SHP77 treated with DMSO at 0.1 percent for 48 hours (cell line): ENCODE measurements at places on chromosomes 5 and 9.

- no peak for DNase-seq
These were observed 988.0 kb upstream of the SEMA6A start for GRCh38 chr5:117562647-117563046.

GRCh38 chr5:157571357-157571827 is 4.2 kb downstream of the ADAM19 start:
- no peak for DNase-seq

DNA sequence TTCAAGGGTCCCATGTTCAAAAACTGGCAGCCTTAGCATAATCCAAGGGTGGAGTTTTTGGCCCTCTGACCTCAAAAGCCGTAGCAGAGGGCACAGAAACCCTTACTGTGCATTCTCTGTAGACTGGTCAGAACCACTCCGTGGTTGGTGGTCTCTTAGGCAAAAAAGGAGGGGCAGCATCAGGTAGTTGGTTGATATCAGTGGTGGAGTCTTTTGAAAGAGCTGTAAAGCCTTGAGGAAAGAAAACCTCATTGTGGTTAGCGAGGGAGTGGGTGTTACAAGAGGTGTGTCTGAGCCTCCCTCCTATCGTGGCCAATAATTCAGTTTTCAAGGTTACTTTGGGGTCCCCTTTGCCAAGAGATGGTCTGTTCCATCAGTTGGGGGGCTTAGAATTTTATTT is 40.9 kb downstream of the ARHGEF28 start:
- DNase-seq = no peak

DNA sequence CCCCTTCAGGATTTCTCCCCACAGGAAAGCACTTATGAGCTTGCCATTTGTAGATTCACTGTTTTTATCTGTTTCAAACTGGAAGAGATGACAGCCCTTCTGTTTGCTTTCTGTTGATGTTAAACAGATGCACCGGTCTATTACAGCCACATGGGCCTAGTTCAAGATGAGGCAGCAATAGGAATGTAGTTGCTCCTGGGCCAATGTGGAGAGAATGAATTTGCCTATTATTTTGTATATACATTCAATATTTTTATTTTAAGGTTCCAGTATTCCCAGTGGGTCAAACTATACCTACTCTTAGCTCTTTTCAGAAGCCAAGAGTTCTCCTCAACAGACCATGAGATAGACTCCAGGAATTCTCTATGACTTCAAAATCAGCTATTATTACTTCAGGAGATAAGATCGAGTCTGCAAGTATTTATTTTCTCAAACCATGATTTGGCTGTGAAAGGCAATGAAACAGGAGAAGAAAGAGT is 461.6 kb downstream of the RASEF start:
- DNase-seq = no peak

DNA sequence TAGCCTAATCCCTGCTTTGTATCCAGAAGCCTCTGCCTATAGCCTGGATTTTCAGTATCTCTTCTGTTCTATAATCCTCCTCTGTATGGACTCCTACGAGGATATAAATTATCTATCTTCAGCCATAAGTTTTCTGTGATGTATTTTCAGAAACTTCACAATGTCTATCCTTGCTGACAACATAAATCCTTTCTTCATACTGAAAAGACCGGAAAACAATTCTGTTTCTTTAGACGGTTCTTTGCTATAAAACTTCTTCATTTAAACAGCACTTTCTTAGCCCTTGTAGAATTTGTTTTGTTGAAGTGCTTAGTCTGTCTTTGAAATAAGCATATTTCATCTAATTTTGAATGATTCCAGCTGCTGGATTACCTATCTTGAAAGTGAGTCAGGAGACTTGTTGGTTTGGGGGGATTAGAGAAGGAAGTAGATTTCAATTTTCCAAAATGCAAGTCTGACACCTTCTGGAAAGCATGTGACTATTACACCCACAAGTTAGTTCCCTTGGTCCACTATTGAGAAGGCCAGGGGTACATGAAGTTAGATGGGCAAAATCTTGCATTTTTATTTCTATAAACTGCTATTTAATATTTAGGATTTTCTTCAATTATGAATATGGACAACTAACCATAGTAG is 96.3 kb upstream of the RANBP3L start:
- peak; percentile 29 for DNase-seq

DNA sequence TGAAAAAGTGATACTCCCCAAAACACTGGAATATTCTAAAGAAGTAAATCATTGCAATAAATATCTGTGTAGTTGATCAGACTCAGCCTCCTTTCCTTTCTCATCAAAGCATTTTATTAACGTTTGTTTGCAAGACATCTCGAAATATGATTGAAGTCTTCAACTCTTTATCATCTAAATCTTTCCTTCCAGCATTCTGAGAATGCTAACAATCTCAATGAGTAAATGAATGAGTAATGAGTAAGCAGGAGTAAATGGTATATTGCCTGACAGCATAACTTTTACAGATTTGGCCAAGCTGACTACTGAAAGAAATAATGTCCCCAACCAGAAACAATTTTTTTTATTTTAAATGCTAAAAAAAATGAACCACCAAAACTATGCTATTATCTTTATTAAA is 157.1 kb downstream of the SLCO4C1 start:
- DNase-seq = no peak

DNA sequence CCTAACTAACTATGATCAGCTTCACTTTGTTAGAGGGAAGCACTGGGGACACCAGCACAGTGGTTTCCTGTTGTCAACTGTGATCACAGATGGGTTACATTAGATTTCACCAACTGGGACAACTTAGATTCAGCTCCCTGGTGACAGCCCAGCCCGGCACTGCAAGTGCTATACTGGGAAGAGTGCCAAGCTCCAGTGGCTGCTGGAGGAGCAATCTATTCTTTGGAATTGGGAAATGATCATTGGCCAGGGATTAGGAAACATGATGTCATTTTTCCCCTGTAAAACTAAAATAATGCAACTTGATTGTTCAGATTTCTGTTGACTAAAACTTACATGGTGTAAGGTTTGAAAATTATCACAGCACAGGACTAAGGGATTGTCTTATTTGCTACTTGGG is 33.2 kb downstream of the PTGR1 start:
- DNase-seq = no peak

DNA sequence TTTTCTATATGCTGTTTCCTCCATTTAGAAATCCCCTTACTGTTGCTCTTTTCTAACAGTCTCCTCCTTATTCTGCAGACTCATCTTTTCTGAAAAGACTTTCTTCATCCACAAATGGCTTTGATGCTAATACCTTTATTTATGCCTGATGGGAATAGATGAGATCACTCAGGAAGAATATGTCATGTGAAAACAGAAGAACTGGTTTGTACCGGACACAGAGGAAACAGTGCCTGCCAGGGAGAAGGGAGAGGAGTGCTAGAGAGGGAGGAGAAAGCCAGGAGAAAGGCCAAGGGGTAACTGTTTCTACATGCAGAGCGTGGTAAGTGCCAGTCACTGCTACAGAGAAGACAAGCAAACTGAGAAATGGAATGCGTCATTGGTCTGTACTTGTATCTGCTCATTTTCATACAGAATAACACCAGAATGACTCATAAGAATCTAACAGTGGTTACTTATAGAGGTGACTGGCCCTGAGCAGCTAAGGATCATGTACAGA is 45.9 kb upstream of the PJA2 start:
- DNase-seq = peak; percentile 46

DNA sequence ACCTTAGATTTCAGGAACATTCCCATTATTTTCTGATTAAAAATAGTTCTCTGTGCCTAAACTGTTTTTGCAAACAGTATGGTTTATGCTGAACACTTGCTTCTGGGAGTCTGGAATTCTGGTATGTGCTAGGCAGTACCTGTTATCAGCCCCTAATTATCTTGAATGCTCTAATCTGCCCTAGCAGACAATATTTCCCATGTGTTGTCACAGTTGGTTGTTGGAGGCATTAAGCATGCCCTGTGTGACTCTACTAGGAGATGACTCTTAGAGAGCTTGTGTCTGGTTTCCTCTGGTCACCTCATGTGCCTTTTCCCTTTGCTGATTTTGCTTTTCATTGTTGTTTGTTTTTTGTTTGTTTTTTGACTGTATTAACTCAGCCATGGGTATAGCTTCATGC is 36.6 kb downstream of the UHRF2 start:
- DNase-seq = no peak

GRCh38 chr5:161258438-161258837 is 288.1 kb downstream of the GABRB2 start:
- DNase-seq = no peak

DNA sequence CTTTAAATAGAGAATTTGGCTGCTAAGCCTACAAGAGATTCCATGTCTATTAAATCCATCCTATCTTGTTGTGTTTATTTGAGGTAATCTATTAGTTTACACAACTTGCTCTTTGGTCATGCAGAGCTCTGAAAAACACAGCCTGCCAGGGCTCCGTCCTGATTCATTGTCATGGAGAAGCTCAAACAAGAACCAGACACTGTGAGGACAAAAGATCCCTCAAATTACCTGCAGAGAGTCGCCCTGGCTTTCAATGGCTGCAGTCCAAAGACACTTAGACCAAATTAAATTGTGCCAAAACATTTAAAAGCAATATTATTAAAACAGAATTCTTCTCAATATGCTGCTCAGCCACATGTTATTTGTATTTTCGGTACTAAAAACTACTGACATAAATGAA is 60.1 kb downstream of the CDH18 start:
- DNase-seq = peak; percentile 84

DNA sequence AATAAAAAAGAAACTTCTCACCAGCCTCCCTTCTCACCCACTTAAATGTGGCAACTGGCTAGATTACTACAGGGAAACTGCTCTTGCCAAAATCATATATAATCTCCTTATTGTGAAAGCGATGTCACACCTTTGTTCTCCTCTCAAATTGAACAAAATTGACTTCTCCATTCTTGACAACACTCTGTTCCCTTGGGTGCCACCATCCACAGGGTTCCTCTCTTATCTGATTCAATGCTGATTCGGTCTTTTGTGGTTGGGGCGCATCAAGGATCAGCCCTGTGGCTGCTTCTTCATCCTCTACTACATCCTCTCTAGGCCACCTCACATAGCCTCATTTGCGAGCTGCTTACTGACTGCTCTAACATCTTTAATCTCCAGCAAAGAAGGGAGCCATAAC is 86.1 kb downstream of the EDIL3 start:
- DNase-seq = no peak

DNA sequence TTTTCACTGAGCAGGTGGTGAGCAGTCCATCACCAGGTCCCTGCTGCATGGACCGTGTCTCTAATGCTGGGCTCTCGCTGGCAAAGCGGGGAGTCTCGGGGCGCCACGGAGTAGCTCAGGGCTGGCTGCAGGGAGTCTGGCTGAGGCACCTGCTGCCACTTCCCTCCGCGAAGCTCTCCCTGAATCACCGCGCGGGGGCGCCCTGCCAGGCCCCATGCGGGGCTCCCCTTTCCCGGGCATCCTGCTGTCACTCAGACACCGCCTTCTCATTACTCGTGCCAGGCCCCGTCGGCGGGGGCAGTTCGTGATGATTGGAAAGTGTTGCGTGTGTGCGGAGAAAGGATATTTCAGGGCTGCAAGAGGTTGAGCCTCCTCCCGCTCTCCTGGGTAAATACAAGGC is 335.8 kb downstream of the IRX2 start:
- DNase-seq = no peak

GRCh38 chr5:9363449-9363848 is 182.4 kb downstream of the SEMA5A start:
- no peak for DNase-seq

DNA sequence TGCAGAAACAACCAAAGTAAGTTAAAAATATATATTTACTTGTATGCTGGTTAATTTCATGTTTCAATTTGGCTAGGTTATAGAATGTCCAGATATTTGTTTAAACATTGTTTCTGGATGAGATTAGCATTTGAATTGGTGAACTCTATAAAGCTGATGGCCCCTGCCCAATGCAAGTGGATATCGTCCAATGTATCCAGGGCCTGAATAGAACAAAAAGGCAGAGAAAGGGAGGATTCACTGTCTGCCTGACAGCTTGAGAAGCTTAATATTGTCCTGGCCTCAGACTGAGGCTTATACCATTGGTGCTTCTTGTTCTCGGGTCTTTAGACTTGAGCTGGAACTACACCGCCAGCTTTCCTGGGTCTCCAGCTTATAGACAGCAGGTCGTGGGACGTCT is 446.7 kb upstream of the ACTBL2 start:
- no peak for DNase-seq

GRCh38 chr5:127400539-127400938 is 109.9 kb downstream of the MEGF10 start:
- DNase-seq = no peak

- DNase-seq = no peak
These were observed 66.8 kb downstream of the CRB2 start for GRCh38 chr9:123422635-123423310.

DNA sequence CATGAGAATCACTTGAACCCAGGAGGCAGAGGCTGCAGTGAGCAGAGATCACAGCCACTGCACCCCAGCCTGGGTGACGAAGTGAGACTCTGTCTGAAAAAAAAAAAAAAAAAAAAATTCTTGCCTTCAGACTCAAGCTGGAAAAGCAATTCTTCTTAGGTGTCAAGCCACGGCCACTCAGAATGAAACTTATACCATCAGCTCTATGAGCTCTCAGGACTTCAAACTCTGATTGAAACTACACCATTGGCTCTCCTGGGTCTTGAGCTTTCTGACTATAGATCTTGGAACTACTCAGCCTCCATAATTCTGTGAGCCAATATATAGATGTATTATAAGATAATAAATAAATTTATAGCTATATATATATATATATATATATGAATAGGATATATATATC is 12.9 kb upstream of the FGF10 start:
- no peak for DNase-seq

DNA sequence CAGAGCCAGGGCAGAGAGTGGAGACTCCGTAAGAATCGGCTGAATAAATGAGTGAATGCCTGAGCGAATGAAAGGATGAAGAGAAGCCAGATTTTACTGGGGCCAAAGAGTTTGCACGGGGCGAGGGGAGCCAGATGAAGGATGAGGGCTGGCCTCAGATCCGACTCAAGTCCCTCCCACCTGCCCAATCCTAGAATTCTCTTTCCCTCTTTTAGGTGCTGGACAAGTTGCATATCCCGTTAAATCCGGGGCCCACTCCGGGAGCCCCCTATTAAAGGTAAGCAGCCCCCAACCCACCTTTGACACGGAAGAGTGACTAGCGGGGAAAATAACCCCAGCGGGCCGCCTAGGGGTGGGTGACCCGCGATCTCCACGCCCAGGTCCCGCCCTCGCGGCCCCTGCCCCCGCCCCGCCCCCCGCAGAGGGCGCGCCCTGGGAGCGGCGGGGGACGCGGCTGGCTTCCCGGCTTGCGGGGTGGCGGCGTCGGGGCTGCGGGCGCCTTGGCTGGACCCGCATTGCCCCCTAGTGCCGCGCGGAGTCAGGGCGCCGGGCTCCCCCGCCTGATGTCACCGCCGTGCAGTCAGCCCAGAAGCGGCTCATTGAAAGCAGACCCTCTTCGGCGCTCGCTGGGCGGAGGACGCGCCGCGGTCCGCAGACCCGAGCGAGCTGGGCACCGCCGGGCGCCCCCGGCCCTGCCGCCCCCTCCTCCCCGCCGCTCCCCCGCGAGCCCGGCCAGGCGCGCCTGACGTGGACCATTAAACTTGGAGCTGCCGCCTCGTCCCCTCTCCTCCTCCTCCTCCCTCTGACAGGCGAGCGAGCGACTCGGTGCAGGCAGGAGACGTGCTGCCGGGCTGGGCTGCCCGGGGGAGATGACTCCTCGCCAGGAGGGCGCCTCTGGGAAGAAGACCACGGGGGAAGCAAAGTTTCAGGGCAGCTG is at the start of gene ADRA1B:
TSS of gene ADRA1B (plus strand) at position 579 of the 937 bp plus-strand sequence. CDS start 424 bp downstream, outside the sequence.
- no peak for DNase-seq

- DNase-seq = no peak
These were observed 364.1 kb downstream of the MAN2A1 start for GRCh38 chr5:110053824-110054223.

- DNase-seq = no peak
These were observed 8.4 kb upstream of the RUSC2 start for GRCh38 chr9:35481347-35481975.
